GM13976 (cell line): ENCODE measurements at places on chromosomes 2 and 18.

DNA sequence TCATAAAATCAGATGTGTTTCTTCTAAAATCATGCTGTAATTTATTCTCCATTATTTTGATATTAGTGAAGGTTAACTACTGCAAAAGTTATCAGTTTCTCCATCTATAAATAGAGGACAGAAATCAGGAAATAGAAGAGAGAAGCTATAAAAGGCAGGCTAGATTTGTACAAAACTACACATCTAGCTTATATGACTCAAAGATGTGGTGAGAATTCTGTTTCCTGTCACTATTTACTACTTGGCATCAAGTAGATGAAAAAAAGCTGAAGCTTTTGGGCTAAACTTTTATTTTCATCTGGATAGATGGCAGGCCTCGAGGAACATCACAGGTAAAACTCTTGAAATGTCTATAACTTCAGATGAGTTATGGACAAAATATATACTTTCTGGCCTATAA is 49.8 kb upstream of the NAB1 start:
- no peak for DNase-seq

GRCh38 chr2:225414902-225415301 is 15.4 kb downstream of the NYAP2 start:
- no peak for DNase-seq

- DNase-seq: no peak
Observed at GRCh38 chr18:30562231-30562630, 480.3 kb downstream of the DSC3 start.

DNA sequence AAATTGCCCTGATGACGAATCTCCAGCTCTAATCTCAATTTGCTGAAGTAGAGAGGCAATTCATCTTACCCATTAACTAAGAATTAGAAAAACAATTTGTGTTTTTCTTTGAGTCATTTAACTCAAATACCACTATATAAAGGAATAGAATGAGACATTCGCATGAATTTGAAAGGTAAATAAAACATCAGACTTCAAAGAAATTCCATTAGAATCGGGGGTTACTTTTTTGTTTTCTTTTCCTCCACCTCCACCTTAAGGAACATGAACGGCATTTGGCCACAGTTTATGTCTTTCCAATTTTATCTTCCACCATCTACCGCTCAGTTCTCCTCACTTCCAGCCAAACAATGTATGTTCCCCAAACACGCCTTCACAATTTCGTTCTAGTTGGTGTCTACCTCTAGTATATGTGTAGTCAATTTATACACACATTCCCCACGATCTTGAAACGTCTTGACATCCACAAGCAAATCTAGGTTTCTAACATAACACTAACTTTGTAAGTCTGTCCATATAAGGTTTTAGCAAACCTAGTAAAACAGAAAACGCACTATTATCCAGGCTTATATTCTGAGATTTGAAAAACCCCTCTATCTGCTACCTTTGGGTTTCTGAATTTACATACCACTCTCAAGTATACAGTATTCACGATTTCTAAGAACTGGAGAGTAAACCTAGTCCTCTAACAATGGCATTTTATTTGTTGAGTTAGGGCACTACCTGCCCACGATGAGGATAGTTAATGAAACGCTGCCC is 1.2 kb upstream of the SMCHD1 start:
- DNase-seq: no peak

DNA sequence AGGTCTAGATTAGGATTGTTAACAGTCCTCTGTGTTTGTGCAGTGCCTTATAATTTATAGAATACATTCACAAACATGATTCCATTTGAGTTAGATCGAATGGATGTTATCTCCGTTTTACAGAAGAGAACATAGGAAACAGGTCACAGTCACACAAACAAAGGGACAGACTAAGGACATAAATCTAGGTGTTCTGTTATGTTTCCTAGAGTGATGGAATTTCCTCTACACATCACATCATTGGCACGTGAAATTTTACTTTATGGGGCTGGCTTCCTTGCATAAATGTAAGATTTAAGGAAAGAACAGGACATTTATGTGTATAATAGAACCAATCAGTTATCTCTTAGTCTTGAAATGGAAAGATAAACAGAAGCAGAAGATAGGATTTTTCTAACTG is 6.4 kb downstream of the TRIM54 start:
- DNase-seq: no peak
